ENCODE measurements at places on chromosomes 7 and 10.
A peak's percentile ranks its signal among the peaks of the same experiment; 100 is the strongest.

- DNase-seq: peak; percentile 15
Measured at GRCh38 chr7:37211097-37211880, 237.4 kb downstream of the ELMO1 start.

DNA sequence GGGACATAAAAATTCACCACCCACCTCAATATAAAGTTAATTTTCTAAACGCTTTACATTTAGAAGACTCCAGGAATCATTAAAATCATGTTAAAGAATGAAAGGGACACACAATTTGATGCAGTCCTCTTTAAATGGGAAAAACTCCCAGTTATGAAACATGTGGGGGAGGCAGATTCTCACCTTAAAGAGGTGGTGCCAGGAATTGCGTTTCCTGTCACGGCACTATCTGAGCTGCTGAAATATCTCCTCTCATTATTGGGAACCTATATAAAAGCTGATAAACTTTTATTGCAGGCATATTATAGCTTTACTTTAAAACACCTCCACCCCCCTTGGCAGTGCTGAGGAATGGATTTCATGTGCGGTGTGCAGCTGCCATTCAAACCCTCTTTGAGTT lies 94.8 kb upstream of the SORCS3 start:
- DNase-seq: no peak

DNA sequence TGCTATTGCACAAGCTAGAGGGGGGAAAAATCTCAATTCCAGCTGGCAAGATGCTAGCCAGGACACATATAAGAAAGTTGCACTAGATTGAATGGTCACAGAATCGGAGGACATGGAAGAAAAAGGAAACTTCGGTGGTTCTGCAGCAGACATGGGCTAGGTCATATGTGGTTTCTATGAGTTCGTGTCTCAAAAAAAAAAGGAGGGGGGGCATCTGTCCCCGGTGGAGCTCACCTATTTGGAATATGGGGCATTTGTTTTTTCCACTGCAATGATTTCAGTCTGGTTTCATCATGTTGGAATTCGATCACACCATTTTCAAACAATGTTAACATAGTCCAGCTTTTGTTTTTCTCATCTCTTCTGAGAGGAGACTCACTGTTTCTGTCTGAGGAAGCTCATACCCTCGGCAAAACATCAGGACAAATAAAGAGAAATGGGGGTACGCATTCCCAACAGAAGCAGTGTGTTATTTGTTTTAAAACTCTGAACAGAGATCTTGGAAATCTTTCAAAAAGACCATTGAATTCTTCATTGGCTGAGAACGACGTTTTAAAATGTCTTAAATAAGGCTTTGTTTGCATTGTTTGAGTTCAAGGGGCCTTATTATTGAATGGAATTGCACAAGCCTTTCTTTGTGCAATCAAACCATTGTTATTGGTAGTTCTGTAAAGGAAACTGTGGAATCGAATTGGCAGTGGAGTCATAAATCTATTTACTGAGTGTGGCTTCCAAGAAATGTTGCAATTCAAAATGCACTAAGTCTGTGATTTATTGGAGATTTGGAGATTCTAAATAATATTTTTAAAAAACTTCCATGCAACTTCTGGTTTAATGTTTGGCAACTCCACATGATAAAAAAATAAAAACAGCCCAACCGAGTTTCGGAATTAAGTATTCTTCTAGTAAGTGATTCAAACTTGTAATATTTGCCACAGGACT lies 173.2 kb downstream of the RTKN2 start:
- no peak for DNase-seq

DNA sequence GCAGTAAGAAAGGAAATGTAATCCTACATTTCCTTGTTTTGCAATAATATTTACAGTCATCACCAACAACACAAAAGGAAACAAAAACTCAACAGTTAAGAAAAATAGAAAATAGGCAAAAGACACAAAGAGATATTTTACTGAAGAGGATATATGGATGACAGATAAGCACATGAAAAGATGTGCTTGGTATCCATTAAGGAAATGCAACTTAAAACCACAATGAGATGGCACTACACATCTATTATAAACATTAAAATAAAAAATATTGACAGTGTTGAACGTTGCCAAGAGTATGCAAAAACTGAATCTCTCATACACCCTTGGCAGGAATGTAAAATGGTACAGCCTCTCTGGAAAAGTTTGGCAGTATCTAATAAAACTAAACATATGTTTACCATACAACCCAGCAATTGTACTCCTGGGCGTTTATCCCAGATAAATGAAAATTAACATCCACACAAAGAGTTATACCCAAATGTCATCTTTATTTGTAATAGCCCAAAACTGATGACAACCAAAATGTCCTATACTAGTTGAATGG lies 5.4 kb downstream of the CEP41 start:
- no peak for DNase-seq

- no peak for DNase-seq
Measured at GRCh38 chr10:7610651-7611389, 55.9 kb downstream of the ITIH5 start.

DNA sequence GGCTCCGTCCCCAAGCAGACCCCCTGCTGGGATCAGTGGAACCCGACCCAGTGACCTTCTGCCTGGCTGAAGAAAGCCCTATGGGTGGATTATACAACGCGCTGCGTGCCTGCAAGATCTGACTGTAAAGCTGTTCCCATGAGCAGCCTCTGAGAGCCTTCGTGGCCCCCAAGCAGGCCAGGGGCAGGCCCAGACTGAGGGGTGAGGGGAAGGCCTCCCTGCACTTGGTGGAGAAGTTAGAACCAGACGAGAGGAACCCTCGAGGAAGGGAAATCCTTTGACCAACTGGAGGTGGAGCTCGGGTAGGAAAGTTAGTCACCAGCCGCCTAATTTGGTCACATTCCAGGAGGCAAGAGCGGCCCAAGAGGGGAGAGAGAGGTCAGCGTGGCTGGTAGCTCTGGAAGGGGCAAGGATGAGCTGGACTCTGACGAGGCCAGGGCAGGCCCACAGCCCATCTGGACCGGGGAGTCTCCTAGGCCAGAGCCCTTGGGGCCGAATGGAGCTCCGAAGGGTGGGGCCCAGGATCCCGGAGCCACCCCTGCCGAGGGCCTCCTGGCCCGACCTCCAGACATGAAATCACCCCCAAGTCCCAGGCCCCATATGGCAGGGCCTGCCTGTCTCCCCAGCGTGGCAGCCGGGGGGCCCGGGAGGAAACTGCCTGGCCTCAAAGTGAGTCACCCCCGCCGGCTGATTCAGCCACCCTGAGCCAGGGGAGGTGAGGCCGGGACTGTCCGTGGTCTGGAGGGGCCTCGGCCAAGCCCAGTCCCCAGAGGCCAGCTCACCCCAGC lies 23.3 kb upstream of the PDGFA start:
- peak; percentile 89 for DNase-seq

DNA sequence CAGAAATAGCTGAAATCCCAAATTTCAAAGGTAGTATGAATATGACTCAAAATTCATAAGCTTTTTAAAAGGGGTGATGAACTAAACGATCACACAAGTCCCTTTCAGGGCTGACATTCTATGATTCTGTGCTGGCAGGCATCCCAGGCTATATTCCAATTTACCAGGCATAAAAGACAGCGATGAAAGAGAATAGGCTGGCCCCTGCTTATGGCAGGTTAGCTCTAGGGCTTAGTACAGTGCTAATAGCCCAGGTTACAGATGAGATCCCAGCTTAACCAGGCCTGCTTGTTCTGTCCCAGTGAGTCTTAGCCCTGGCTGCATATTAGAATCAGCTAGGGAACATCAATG lies 56.4 kb downstream of the CDHR3 start:
- no peak for DNase-seq

DNA sequence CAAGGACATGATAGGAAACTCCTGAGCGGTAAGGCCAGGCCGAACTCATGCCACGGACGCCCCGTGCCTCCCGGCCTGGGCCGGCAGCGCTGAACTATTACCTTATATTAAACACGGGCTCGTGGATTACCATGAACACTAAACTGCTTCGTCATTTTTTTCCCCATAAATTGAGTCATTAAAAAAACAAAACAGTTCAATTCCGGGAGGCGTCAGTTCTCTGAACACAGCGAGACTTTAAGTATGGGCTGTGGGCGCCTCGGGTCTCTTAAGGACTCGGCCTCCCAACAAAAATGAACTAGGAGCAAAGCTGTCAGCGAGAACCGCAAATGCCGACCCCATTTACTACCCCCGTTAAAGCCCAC lies 519 bp downstream of the PITRM1 start:
- DNase-seq: no peak

DNA sequence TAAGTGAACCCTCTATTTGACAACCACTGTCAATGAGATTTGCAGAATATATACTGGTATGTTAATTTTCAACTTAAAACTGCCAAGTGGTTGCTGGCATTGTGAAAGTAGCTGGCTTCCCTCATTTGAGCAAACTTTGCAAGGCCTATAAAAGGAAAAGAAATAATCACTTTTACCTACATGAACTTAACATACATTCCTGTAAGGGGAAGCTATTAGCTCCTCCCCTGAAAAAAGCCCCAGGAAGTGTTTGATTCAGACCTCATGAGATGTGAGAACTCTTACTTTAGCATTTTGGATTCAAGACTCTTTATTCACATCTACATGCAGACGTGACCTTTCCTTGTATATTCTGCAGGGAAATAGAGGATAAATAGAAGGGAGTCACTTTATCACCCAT lies 175.6 kb downstream of the OTUD1 start:
- DNase-seq: no peak

- DNase-seq: peak; percentile 61
Measured at GRCh38 chr10:6721480-6721879, 141.4 kb upstream of the PRKCQ start.

DNA sequence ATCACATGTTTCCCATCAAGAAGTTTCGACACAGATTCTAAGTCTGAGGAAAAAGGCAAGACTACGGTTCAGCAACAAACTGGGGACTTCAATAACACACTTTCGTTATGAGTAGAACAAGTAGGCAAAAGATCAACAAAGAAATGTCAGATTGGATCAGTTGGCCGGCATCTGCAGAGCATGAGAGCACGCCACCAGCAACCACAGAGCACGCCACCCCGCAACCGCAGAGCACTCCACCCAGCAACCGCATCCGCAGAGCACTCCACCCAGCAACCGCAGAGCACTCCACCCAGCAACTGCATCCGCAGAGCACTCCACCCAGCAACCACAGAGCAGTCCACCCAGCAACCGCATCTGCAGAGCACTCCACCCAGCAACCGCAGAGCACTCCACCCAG lies 89.7 kb upstream of the FAM20C start:
- no peak for DNase-seq

- no peak for DNase-seq
Measured at GRCh38 chr10:75197066-75197465, 13.5 kb upstream of the VDAC2 start.

DNA sequence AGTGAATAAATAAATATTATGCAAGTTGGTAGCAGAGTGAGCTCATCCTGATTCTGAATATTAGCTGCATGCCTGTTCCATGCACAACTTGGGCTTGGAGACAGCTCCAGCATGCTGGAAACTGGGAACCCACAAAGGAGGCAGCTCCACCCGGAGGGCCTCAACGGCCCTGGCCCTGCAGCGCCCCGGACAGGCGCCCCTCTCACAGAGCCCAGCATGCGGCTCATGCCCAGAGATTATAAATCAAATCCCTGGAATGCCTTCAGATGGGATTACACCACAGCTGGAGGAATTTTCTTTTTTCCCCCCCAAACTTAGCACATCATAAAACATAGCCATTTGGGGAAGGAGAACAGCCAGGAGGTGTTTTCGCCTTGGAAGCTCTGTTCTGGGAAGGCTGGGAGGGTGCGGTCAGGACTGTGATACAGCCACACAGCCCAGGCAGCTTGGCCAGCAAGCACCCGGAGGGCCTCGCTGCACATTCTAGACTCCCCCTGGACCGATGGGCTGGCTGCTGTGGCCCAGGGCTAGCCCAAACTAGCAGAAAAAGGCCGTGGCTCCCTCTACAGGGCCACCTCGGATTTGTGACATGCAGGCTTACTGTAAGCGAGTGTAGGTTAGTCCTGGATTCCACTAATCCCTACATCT lies 102.4 kb downstream of the PTPN20 start:
- no peak for DNase-seq

DNA sequence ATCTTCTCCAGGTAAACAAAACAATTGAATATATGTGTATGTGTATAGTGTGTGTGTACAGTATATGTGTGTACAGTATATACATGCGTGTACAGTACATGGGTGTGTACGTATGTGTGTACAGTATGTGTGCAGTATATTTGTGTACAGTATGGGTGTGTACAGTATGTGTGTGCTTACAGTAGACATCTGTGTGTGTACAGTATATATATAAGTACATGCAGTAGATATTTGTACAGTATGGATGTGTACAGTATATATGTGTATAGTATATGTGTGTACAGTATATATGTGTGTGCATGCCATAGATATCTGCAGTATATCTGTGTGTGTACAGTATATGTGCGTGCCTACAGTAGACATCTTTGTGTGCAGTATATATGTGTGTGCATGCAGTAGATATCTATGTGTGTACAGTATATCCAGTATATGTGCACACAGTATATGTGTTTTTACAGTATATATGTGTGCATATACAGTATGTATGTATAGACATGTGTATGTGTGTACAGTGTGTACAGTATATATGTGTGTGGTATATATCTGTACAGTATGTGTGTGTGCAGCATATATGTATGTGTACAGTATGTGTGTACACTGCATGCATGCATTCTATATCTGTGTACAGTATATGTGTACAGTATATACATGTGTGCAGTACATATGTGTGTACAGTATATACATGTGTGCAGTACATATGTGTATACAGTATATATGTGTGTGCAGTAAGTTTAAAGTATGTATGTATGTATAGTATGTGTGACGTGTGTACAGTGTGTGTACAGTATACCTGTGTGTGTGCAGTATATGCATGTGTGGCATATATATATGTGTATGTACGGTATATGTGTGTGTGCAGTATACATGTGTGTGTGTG lies 37.3 kb upstream of the SLC39A12 start:
- no peak for DNase-seq

- no peak for DNase-seq
Measured at GRCh38 chr7:73557397-73558257, at the start of gene BCL7B. Gene BCL7B (minus strand): TSS chr7:73557690. CDS start chr7:73557578, 112 bp downstream.

DNA sequence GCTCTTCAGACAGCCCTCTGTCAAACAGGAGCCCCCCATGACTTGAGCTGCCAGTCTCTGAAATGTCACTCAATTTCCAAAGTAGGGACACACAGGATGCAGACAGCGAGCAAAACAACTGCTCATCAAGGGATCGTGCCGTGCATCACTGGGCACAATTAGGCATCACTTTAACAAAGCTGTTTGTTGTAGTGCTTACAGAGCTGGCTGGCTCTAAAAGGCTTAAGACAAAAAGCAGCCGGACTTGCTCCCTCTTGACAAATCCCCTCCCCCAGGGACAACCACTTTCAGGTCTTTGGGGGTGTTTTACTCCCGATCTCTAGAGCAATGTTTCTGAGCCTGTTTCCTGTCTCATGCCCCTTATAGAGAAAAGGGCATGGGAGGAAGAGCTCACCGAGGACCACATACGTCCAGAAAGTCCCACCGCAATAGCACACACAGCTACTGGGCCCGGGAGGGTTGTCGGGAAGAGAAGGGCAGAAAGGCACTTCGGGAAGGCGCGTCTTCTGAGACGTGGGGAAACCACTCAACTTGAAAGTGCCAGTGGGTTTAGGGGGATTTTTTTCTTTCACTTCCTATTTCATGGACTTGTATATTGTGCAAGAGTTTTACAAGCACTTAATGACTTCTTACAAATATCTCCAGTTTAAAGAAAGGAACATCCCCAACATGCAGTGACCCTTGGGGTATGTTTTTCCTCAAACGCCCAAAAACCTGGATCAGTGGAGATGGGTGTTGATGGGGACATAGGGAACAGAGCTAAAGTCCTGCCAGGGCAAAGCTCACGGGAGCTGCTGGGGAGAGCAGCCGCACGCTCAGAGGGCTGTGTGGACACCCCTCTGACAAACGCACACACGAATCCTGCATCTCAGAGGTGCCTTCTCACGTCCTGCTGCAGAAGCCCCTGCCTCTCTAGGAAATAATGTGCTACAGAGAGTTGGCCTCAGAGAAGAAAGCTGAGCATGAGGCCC lies 27.1 kb downstream of the LRRC20 start:
- no peak for DNase-seq

Data from T1000 (cell line).